ENCODE measurements at places on chromosomes 2 and 18.

GRCh38 chr2:218607436-218608115 lies at the start of gene PLCD4:
PLCD4 (plus strand) TSS chr2:218607899; CDS start chr2:218615740, 7,841 bp downstream.
- no peak for DNase-seq

GRCh38 chr2:233974530-233975071 lies 57.4 kb downstream of the TRPM8 start:
- DNase-seq = no peak

GRCh38 chr2:26522751-26523171 lies 44.8 kb upstream of the OTOF start:
- no peak for DNase-seq

DNA sequence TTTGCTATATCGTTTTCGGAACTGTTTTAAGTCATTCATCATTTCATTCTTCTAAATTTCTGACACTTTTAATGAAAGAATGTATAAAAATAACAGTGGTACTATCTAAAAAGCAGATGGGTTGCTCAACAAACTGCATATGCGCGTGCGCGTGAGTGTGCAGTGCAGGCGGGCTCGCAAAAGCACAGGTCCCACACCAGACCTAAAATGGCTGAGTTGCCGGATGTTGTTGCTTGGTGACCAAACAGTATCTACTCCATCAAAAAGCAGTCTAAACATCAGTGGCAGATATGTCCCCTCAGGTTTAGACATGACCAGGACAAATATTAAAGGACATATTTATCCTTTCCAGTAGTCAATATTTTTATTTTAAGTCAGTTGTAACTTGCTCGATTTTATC lies 5.1 kb downstream of the NOL4 start:
- DNase-seq = no peak

DNA sequence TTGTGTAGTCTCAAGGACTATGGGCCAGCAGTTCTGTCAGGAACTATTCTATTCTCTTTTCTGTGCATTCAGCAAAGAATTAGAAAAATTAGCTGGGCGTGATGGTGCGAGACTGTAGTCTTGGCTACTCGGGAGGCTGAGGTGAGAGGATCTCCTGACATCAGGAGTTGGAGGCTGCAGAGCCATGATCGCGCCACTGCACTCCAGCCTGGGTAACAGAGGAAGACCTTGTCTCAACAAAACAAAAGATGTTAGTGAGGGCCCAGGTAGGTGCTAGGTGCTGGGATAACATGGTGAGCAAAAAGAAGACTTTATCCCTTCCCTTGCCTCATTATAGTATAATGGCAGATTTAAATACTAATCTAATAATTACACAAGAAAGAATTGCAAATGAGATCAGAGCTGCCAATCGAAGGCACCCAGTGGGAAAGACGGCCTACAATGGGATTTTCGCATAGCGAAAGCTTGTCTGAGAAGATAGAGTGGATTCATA lies 447 bp upstream of the MRPL19 start:
- no peak for DNase-seq

DNA sequence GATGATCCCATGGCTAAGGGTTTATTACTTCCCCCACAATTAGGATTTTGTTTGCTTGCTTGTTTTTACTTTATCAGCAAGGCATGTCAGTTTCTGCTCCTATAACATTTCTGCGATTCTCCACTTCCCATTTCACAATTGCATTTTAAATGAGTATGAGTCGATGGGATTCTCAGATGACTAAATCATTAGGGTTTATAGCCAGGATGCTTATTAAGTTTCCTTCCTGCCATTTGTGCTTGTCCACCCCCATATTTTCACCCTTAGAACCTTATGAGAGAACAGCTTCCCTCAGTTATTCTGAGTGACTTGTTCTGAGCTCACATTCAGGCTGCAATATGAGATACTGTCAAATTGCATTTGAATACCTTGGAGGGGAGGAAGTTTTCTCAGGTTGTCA lies 37.9 kb upstream of the C1GALT1C1L start:
- DNase-seq = no peak

DNA sequence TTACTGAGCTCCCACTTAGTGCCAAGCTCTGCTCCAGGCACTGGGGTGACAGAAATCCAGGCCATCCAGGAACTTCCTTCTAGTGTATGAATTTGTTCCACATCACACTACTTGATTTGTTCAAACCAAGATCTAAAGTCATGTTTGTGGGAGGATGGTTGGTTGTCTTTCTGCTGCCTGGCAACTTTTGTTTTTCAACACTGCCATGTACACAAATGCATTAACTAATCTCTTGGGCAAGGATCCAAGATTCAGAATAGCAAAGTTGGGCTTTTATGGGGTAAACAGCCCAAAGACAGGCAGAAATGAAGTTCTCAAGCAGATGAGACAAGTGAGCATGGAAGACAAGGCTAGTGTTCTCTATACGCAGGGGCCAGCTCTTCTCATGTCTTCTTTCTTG lies 53.4 kb upstream of the PROKR1 start:
- DNase-seq = no peak

DNA sequence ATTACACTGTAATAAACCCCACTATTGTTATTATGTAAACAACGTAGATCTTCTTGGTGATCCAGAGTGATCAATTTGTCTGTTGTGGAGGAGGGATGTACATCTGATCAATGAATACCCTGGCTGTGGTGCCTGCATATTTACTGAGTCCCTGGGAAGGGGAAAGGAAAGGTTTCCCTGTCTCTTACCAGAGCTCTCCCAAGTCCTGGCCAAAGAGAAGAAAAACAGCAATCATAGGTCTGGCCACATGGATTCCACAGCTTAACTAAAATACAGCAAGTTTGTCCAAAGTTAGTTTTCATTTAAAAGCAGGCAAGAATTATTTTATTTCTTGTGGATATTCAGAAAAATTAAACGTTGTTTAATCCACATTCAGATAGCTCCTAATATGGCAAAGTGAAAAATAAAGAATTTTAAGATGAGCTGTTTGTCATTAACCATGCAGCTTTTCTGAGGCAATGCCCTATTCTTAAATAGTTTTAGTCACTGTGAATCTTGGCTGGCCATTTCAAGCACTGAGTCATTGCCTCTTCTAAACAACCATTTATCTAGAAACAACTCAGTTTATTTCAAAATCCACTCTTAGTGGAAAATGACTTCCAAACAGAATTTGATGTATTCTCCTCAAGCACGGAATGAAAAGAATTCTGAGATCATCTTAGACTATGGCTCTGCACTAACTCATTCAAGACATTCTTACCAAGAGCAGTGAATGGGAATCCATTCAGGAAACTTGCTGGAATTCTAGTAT lies 1004.4 kb upstream of the CDH2 start:
- no peak for DNase-seq

GRCh38 chr2:10383960-10384734 lies 64.0 kb downstream of the ODC1 start:
- DNase-seq = no peak

GRCh38 chr2:199594443-199594842 lies 136.7 kb upstream of the SATB2 start:
- DNase-seq = no peak

GRCh38 chr2:232473467-232473890 lies 14.2 kb downstream of the ECEL1 start:
- DNase-seq = no peak

DNA sequence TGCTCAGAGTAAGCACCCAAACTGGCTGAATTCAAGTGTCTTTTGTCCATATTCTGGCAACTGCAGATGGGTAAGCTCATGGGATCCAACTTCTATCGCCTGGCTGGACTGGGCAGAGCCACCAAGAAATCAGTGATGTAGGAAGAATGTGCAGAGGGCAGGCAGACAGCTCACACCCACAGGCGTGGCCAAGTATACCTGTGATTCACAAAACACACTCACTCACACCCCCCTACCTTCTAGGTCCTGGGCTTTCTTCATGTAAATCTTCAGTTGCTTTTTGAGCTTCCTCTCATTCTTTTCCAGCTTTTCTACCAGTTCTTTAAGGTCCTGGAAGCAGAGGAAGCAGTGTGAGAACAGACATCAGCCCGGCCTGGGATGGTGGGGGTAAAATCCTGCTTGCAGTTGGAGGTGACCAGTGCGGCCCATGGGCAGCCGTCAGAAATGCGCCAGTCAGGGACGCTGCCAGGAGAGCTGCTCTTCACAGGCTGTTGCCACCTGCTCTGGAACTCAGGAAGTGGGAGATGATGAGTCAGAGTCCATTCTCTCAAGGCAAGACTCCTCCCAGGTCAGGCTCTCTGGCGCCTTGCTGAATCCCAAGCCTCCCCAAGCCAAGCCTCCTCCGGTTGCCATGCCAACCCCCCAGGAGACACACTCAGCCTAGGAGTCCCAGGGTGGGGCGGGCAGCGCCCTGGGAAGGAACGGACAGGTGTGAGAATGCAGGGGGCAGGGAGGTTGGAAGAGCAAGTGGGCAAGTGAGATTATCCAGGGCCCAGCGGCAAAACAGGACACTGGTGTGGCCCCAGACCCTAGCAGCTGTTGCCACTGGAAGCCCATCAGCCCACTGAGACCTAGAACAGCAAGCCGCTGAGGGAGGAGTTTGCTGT lies 36.2 kb upstream of the ACAA2 start:
- DNase-seq = no peak

DNA sequence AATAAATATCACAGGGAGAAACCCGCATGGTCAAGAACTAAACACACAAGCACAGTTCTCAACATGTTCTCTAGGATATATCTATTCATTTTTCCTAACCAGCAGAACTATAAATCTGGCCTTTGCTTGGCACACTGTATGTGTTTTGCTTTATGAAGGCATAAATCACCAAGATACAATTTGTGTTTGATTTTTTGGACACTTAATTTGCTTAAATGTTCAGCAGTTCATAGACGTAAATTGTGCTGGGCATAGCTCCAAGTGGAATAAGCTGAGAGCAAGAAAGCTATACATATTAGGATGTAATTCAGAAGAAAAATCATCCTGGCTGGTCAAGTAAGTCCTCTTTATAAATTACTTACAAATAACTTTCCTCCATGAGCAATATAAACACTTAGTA lies 341.5 kb upstream of the ATP5MC3 start:
- DNase-seq = no peak

- no peak for DNase-seq
These were observed 98.3 kb downstream of the ARL4C start for GRCh38 chr2:234398531-234398930.

DNA sequence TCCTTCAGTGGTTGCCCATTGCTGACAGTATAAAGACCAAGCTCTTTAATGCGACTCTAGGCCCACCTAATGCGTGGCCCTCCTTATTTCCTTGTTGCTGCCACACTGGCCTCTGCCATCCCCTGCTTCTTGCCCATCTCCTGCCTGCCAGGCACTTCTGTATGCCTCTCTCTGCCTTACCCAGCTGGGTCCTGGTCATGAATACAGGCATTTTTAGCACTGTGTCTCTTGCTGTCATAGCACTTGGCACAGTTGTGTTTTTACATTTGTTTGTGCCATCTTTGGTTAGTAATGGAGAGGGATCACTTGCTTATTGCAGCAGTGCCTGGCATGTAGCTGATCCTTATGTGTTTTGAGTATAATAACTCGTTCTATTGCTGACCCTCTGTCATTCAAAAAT lies 38.7 kb downstream of the MAP4K4 start:
- DNase-seq = no peak

GRCh38 chr18:8948471-8949149 lies 153.9 kb upstream of the NDUFV2 start:
- DNase-seq = no peak

DNA sequence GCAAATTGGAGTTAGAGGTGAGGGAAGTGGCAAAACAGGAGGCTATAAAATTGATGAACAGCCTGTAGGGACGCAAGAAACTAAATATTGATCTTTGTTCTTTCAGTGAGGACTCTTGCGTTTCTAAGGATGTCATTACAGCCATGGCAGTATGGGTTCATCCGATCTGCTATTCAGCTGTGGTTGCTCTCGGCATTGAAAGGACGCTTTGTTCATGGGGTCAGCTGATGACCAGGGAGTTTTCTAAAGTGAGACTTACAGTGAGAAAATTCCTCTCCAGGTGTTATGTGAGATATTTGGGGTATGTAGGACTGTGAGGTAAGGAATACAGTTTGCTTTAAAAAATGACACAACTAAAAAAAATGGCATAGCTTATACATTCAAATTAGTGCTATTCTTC lies 52.7 kb upstream of the PELI1 start:
- DNase-seq = no peak

GRCh38 chr2:174059178-174059883 lies 94.2 kb upstream of the SP3 start:
- no peak for DNase-seq

DNA sequence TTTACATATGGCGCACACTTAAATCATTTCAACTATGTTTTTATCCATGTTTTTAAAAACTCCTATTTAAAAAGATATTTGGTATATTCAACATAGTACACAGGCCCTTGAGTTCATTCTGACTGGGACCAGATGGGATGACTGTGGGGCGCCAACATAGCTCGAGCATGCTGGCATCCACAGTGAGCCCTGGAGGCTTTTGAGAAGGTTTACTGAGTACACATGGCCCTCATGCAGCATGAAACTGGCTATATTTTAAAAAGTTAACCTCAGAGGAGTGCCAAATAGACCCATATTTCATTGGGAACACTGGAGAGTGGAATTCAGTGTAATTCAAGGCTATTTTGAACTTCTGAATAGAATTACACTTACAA lies 83.6 kb downstream of the CCDC85A start:
- no peak for DNase-seq

GRCh38 chr2:18435426-18436037 lies 124.9 kb downstream of the RDH14 start:
- DNase-seq = no peak

- DNase-seq = no peak
These were observed 91.5 kb downstream of the GULP1 start for GRCh38 chr2:188383158-188383557.

DNA sequence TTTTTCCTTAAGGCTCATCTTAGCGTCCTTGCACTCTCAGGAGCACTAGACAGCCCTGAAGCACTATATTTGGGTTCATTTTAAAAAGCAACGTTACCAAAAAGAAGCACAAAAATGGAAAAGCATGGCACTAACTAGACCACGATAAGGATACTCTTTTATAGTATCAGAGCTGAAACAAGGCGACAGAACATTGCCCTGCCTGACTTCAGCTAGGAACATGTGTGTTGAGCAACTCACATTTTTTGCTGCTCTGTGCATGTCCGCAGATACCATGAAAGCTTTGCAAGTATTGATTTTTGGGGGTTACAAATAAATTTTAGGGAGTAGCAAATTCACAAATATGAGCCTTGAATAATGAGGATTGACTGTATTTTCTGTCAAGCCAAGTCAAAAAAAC lies 332.0 kb downstream of the PTPRM start:
- DNase-seq = no peak

DNA sequence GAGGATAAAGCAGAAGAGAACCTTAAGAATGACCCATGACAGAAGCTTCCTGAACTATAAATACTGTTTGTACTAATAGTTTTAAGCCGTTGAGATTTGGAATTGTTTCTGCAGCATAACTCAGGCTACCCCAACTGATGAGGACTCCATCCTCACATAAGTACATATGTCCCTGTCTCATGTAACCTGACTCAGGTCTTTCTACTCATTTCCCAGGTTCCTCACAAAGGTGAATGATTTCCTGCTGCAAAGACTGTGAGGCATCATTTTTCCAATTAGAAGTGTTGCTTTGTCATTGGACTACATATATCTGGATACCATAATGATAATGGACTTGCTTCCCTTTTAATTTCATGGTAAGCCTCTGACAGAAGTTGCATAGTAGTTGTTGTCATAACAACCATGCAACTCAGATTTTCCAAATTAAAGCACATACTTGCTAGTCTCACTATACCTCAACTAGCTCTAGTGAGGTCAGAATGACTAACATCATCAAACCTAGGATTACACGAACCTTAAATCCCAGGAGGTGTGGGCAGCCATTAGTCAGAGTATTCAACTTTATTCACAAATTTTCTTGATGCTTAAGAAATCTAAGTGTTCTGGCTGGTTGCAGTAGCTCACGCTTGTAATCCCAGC lies 38.0 kb upstream of the NEDD4L start:
- DNase-seq = no peak

All from stimulated activated CD4-positive, alpha-beta T cell treated with anti-CD3 and anti-CD28 coated beads, Interleukin-1b, Interleukin-23, amount 100 ng/mL, for 24 hours (primary cell).